ENCODE measurements at places on chromosomes 6 and 20. TPM values are rescaled to one million over a fixed set of nuclear protein-coding genes. Genes with fewer than 3 reads are reported as not detected.

Gene RSPH3
- total RNA-seq, result 1.6 TPM

Gene BTN1A1
- total RNA-seq, result 0.10 TPM

Gene CUL7
- total RNA-seq, result 13.3 TPM

Gene FAM83B
- total RNA-seq, result 0.05 TPM

Gene CENPW
- 36.5 TPM for total RNA-seq

Gene STX11
- total RNA-seq, result 29.9 TPM

Gene TOX2
- 1.1 TPM for total RNA-seq

Gene TNXB
- 1.9 TPM for total RNA-seq

Gene OR2J3
- not detected for total RNA-seq

Gene TUBB
- total RNA-seq, result 1,301 TPM

Gene SLC22A7
- not detected for total RNA-seq

Gene EXOC2
- total RNA-seq, result 29.8 TPM

Gene RAET1E
- not detected for total RNA-seq

Gene SIGLEC1
- 0.05 TPM for total RNA-seq

Gene NFYA
- total RNA-seq, result 28.6 TPM

Gene EYA4
- not detected for total RNA-seq

Gene UBD
- total RNA-seq, result 3.3 TPM

Gene KIFC1
- 7.4 TPM for total RNA-seq

Gene EFCAB8
- total RNA-seq, result 0.25 TPM

Gene PMEPA1
- 5.6 TPM for total RNA-seq

Gene CST7
- 21.3 TPM for total RNA-seq

Gene TFAP2D
- total RNA-seq, result not detected

Gene GRM4
- total RNA-seq, result not detected

Gene GPR63
- 0.57 TPM for total RNA-seq

Gene TCF15
- total RNA-seq, result not detected

Gene MICB
- 12.5 TPM for total RNA-seq

Gene REM1
- not detected for total RNA-seq

Gene COL11A2
- 0.48 TPM for total RNA-seq

Gene MRPS10
- total RNA-seq, result 52.1 TPM

Gene TMX4
- 18.1 TPM for total RNA-seq

Gene FNDC11
- 0.19 TPM for total RNA-seq

Gene DXO
- 7.1 TPM for total RNA-seq

Gene MUC22
- not detected for total RNA-seq

Gene SLC22A3
- total RNA-seq, result 0.13 TPM

Gene FGD2
- total RNA-seq, result 1.5 TPM

Gene GHRH
- total RNA-seq, result not detected

Gene BHLHE23
- not detected for total RNA-seq

Gene ZNF318
- 7.8 TPM for total RNA-seq

Gene RBPJL
- total RNA-seq, result not detected

Gene HDGFL1
- total RNA-seq, result not detected

Gene MROH8
- 0.30 TPM for total RNA-seq

Gene NMBR
- not detected for total RNA-seq

Gene TAP2
- total RNA-seq, result 288 TPM

All from activated T-cell treated with anti-CD3 and anti-CD28 coated beads, Interleukin-2, amount 50 U/mL, for 4 hours (primary cell).